ENCODE measurements at places on chromosomes 6 and 20.
A peak's percentile ranks its signal among the peaks of the same experiment; 100 is the strongest.

- no peak for DNase-seq
Measured at GRCh38 chr20:22555791-22556564, 28.4 kb downstream of the FOXA2 start.

DNA sequence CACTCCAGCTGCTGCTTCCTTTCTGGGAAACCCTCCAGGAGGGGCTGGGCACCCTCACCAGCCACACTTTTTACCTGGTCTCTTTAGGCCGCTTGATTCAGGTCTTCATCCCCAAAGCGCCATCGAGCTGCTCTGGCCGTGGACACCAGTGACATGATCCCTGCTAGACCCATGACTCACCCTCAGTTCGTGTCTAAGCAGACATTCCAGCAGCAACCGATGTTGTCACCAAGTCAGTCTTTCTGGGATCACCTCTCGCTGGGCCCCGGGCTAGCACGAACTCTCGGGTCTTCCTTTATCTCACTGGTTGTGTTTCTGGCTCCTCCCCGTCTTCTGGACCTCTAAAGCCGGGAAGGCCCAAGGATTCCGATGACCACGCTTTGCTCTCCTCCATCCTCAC lies 43.0 kb upstream of the GPR31 start:
- DNase-seq = no peak

DNA sequence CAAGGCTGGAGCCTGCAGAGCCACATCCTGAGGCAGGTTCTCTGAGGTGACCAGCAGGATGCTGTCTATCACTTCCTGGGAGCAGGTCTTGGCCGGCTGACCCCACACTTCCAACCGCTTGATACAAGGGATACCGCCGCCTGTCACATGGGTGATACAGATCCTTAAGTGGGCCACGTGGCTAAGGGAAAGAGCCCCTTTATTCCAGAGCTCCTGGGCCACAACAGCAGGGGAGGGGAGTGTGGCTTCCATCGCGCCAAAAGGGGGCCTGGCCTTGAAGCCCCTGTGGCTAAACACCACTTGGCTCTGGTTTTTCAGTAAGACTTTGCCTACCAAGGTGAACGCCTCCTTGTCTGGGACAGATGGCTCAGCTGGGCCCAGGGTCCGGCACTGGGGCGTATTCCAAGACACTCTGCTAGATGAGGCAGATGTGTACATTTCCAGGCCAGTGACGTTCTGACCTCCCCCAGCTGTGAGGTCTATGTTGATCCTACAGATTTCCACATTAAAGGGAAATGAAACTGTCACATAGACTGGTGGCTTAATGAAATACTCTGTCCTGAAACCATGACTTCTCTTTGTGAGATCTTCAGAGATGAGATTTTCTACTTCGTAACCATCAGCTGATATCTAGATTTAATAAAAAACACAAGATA lies 37.6 kb upstream of the AVP start:
- DNase-seq = no peak

DNA sequence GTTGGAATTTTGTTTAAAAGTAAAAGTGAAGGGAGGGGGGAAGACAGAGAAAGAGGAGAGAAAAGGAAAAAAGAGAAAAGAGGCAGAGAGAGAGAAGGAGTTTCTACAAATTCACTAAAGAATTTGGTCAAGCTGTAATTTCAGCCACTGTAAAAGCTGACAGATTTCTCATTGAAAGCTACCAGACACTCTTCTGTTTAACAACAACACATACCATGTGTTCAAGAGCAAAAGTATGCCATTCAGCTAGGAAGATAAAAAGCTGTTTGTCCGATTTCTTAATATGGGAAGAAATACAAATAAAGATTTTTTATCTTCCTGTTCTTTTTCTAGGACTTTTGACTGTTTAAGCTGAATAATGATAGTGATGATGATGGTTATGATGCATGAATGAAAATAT lies 204.8 kb upstream of the RSPO3 start:
- no peak for DNase-seq

GRCh38 chr20:39019805-39020325 lies 57.7 kb downstream of the DHX35 start:
- DNase-seq = no peak

GRCh38 chr6:12522347-12522746 lies 194.2 kb upstream of the PHACTR1 start:
- DNase-seq = no peak

DNA sequence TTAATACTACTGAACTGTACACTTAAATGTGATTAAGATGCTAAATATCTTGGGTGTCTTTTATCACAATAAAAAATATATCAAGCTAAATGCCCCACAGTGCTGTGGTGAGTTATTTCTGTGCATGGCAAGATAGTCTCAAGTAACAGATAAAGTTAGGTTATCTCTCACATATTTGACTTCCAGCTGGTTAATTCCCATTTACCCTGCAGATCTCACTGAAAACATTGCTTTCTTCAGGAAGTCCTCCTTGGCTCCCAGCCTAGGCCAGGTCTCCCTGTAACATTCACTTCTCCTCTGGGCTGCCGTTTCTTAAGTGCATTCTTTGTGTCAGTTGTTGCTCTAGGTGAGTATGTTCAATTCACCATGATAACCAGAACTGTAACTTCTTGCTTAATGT lies 59.1 kb downstream of the SLC22A1 start:
- no peak for DNase-seq

GRCh38 chr6:106316375-106316766 lies 9.2 kb downstream of the ATG5 start:
- no peak for DNase-seq

- no peak for DNase-seq
Measured at GRCh38 chr6:44859901-44860410, 468.2 kb upstream of the RUNX2 start.

- peak; percentile 77 for DNase-seq
Measured at GRCh38 chr20:47357296-47358038, 968 bp upstream of the ZMYND8 start.

- no peak for DNase-seq
Measured at GRCh38 chr6:168451805-168452517, 11.0 kb downstream of the SMOC2 start.

GRCh38 chr20:19713822-19714578 lies 44.1 kb upstream of the RIN2 start:
- no peak for DNase-seq

- no peak for DNase-seq
Measured at GRCh38 chr20:12591949-12592470, 416.8 kb upstream of the SPTLC3 start.

GRCh38 chr6:134328138-134328537 lies 10.2 kb upstream of the SGK1 start:
- DNase-seq = no peak

DNA sequence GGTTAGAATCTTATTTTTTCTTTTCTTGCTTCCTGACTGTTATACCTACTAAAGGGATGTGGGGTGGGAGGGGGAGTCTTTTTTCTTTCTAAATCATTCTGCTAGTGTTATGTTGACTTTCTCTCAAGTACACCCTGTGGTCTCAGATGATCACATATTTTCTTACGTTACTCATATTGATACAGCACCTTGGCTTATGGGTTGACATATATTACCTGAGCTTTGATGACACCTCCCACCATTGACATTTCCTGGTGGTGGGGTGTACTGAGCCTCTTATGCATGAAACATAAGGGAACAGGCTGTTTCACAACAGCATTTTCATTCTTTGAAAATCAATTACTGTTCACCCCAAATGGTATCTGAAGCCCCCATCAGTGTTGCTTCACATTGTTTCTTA lies 169.8 kb downstream of the MMS22L start:
- no peak for DNase-seq

GRCh38 chr6:129671442-129672340 lies 38.3 kb downstream of the ARHGAP18 start:
- no peak for DNase-seq

Data from anterior cingulate cortex (tissue), 58 donors.